Naive thymus-derived CD8-positive, alpha-beta T cell (primary cell): ENCODE measurements at places on chromosomes 1 and 21.

DNA sequence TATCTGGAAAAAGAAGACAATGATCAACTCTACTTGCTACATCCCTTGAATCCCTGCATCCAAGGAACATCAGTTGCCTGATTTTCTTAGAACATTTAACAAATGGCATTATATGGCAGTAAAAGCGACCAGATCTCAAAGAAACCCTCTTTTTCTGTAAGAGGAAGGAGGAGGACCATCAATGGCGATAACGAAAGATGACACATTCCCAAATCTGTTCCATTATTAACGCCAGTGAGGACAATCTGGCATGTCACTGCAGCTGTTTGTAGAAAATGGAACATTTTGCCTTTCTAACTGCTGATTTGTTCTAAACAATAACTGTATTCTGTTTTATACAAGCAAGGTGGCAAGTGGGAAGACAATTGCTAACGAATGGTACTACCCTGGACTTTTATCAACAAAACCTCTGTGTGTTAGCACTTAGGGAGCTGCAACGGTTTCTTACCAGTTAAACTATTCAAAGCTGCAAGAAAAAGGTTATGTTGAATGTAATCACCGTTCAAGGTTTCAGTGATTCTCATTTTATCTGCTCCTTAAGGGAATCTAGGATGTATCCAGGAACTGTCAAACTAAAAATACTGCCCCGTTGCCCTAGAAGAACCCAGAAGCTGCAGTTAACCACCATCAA lies 251.9 kb downstream of the SDCCAG8 start:
- no peak for DNase-seq

DNA sequence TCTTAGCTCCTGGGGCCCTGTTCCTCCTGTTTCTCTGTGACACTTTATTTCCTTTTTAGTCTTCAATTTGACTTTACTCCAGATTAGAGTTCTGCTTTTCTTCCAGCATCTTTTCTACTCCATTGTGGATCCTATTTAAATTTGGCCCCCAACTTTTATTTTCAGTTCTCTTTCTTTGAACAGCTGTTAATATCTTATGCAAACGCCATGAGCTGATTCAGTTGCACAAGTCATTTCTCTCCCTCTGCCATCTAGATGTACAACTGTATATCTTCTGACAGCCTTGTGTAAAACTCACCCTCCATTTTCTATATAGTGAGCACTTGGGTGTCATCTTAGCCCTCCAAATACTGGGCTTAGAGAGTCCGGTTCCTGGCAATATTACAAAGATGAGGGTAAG lies 42.2 kb downstream of the SPATA17 start:
- no peak for DNase-seq

- DNase-seq = no peak
Observed at GRCh38 chr1:30027247-30027646, 696.1 kb downstream of the MATN1 start.

GRCh38 chr1:207925210-207925609 lies 14.3 kb upstream of the CD34 start:
- no peak for DNase-seq

DNA sequence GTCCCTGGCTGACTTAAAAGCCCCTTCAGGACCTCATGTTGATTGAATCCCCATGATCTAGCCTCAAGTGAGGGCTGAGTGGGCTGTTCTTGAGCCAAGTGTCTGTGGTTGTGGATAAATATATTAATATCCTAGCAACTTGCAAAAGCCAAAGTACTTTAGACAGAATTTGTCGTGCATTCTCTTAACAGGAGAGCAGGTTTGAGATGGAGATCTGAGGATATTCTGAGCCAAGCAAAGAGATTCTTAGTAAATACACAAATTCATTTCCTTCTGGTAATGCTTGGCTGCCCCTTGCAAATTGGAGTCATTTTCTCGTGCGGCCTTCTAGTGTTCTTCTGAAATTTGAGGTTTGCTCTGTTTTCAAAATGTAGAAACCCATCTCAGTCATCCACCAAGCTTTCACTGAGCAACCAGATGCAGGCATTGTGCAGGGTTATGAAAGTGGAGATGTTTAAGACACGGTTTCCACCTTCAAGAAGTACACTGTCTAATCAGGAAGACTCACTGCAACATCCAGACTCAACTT lies 242.1 kb upstream of the JUN start:
- no peak for DNase-seq

GRCh38 chr1:2299131-2299627 lies 71.1 kb downstream of the SKI start:
- DNase-seq = no peak

DNA sequence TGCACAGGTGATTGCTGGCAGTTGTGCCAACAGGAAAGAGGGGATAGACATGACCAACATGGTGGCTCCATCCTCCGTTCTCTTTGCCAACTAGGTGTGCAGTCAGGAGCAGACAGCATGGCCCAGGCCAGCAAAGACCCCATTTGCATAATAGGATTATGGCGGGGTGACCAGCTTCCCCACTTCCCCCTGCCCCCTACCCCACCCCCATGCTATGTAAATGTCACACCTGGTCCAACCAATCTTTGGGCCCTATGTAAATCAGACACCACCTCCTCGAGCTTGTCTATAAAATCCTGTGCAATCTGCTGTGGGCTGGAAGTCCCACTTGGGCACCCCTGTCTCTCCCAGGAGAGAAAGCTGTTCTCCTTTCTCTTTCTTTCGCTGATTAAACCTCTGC lies 146.0 kb downstream of the SLC30A10 start:
- no peak for DNase-seq

DNA sequence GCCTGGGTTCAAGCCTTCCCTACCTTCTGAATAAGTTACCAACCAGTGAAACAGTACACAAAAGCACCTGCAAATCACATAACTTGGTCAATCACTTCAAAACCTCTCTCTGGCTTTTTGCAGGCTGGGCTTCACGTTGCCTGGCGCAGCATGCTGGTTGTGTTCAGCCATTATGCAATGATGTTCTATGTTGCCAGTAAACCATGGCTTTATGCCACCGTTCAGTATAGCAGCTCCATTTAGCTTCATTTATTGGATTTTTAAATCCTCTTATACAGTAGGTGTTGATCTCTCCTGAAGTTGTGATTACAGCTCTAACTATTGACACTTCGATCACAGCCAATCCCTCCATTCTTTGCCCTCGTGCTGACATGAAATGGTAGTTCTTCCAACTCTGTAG lies 233.6 kb upstream of the PTBP2 start:
- DNase-seq = no peak

GRCh38 chr21:42102076-42102475 lies 31.0 kb downstream of the UMODL1 start:
- DNase-seq = no peak

GRCh38 chr1:28456078-28456477 lies 49.8 kb upstream of the RCC1 start:
- no peak for DNase-seq

DNA sequence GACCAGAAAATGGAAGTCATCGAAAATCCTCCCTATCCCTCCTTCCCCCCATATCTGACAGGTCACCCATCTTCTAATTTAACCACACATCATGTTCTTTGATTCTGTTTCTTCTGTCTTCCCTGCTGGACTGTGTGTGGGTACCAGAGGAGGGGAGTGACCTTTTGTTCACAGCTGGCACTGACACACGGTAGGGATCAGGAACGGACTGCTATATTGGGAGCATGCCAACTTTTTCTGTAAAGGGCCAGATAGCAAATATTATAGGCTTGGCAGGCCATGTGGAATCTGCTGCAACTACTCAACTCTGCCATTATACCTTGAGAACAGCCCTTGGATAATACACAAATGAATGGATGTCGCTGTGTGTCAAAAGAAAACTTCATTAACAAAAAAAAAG lies 7.5 kb upstream of the TOMM20 start:
- DNase-seq = no peak

- DNase-seq = no peak
Observed at GRCh38 chr1:174301295-174302077, 142.2 kb downstream of the RABGAP1L start.

- no peak for DNase-seq
Observed at GRCh38 chr1:46622344-46622743, 5.7 kb upstream of the MOB3C start.

DNA sequence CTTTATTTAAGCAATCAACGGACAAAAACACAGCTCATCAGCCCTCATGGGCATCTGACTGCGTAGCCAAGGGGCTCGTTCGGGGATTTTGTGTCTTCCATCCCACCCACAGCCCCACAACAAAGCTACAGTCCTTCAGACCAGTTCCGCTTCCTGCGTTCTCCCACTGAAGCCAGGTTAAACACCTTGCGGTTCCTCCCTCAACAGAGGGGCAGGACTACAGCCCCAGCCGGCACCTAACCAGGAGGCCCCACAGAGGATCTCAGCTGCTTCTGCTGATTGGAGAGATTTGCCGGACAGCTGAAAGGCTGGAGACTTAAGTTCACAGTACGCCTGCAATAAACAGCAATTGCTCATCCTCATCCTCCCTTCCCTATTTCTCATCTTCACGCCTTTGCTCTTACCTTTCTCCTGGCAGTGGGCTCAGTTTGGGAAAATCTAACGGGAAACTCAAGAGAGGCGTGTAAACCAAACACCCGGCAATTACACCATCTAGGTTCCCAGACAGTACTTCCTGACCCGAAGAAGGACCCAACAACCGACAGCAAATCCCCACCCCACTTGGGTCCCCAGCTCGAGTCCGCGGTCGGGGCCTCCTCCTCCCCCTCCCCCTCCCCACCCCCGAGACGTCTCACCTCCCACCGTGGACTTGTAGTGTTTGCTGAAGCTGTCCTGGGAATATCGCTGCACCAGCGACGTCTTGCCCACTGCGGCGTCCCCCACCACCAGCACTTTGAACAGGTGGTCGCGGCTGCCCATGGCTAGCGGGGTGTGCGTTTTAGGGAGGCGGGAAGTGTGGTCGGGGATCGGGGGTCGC lies 876 bp downstream of the RAB29 start:
- peak; percentile 41 for DNase-seq

- no peak for DNase-seq
Observed at GRCh38 chr1:215421744-215422143, 145.4 kb upstream of the KCTD3 start.

DNA sequence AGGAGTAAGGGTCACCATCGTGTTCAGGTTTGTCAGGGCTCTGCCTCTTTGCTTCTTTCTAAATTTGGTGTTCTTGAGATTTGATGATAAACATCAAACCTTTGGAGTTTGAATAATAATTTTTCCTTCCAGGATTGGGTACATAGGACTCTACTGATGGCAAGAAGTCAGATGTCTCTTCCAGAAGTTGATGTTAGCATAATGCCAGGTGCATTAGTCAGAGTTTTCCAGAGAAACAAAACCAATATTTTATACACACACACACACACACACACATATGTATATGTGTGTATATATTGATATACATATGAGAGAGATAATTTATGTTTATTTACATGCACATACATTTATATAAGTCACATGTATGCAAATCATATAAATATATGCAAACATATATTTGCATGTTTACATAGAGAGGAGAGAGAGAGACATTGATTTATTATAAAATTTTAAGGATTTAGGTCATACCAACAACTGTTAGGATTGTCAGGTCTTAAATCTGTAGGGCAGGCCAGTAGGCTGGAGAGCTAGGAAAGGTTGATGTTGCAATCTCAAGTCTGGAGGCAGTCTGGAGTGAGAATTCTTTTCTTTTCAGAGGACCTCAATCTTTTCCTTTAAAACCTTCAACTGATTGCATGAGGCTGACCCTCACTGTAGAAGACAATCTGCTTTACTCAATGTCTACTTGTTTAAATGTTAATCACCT lies 199.2 kb downstream of the HLX start:
- DNase-seq = no peak

- no peak for DNase-seq
Observed at GRCh38 chr1:215128504-215128903, 46.0 kb downstream of the KCNK2 start.

DNA sequence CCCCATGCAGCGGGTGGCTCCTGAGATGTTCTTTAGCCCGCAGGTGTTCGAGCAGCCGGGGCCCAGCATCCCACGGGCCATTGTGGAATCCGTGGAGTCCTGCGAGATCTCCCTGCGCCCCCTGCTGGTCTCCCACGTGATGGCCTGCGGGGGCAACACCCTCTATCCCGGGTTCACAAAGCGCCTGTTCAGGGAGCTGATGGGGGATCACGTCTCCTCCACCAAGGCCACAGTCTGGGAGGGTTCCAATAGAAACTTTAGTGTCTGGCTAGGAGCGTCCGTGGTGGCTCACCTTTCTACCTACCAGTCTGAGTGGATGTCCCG lies 71.0 kb downstream of the ACTL8 start:
- DNase-seq = no peak

DNA sequence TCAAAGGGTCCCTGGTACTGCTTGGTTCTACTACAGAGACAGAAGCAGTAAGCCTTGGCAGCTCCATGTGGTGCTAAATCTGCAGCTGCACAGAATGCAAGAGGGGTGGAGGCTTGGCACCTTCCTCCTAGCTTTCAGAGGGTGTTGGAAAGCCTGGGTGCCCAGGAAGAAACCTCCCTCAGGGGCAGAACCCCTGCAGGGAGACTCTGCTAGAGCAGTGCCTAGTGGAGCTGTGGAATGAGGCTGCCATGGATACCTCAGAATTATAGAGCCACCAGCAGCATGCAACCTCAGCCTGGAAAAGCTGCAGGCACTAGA lies 76.2 kb upstream of the TLR5 start:
- no peak for DNase-seq
